ENCODE measurements at places on chromosomes 2 and 18.

- no peak for DNase-seq
Observed at GRCh38 chr18:12098374-12098773, 4.7 kb downstream of the ANKRD62 start.

DNA sequence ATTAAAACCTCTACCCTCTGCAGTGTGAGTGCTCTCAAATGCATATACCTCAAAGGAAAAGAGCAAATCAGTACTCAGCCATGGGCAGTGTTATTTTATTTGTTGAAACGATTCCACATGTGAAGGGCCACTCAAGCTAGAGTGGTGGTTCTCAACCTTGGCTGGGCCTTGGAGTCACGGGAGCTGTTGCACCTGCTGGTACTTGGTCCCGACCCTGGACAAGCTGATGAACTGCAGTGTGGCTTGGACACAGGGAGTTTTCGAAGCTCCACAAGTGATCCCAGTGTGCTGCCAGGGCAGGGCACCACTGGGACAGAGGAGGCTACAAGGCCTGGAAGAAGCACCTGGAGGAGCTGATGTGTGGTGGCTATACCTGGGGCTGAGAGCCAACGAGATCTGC lies 19.7 kb downstream of the GNLY start:
- peak; percentile 89 for DNase-seq

- no peak for DNase-seq
Observed at GRCh38 chr2:211157211-211157610, 600.8 kb downstream of the CPS1 start.

DNA sequence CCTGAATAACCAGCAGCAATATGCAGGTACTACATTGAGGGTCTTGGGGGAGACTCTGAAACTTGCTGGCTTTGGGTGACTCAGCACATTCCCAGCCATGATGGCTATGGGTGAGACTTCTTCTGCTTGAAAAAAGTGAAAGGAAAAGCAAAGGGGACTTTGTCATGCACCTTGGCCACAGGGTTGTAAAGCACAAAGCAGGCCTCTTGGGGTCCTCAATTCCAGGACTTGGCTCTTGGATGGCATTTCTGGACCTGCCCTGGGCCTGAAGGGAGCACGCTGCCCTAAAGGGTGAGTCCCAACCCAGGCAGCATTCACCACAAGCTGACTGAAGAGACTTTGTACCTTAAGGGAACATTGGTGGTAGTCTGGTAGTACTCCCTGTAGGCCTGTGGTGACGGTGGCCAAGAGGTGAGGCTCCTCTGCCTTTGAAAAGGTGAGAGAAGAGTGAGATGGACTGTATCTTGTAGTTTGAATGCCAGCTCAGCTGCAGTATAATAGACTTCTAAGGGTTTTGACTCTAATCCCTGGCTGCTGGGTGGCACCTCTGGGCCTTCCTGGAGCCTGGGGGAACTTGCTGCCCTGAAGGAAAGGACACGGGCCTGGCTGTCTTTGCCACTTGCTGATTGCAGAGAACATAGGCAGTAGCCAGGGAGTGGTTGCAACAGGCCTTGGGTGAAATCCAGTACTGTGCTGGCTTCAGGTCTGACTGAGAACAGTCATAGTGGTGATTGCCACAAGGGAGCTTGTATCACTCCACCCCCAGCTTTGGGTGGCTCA lies 36.5 kb upstream of the CYTIP start:
- no peak for DNase-seq

DNA sequence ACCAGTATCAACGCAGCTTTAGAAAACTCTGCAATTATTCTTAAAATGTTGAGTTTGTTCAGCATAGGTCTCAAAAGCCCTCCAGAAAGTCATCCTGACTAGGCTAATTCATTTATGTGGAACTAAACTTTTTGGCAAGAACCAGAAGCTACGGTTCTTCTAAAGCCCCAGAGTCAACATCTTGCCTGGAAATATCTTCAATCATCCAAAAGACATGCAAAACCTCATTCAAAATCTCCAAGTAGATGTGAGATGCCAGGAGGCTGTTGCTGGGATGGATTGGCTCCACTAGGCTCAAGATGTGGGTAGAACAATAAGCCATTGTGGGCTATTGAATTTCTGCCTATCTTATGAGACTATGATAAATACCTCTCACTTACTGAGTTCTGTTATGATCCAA lies 2.1 kb upstream of the SCG2 start:
- DNase-seq: no peak

DNA sequence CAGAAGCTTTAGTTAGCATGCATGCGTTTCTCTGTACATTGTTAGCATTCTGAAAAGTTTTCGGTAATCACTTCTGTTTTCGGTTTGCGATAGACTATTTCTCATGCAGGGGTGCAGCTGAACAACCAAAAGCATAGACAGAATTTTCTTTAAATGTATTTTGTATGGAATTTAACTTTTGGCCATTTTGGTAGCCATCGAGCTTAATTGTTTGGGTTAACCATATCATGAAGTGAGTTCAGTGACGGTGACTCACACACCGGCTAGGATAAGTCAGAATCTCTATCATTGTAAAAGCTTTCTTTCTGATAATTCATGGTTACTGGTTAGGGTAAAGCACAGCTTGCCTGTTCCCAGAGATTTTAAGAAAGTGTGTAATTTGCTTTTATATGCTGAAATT lies 107.2 kb downstream of the CD226 start:
- DNase-seq: no peak

- DNase-seq: no peak
Observed at GRCh38 chr2:231189571-231190495, 8.6 kb upstream of the ARMC9 start.

- DNase-seq: no peak
Observed at GRCh38 chr2:74548285-74548899, 5.3 kb downstream of the LOXL3 start.

- no peak for DNase-seq
Observed at GRCh38 chr2:145623136-145623535, 1103.2 kb upstream of the ZEB2 start.

DNA sequence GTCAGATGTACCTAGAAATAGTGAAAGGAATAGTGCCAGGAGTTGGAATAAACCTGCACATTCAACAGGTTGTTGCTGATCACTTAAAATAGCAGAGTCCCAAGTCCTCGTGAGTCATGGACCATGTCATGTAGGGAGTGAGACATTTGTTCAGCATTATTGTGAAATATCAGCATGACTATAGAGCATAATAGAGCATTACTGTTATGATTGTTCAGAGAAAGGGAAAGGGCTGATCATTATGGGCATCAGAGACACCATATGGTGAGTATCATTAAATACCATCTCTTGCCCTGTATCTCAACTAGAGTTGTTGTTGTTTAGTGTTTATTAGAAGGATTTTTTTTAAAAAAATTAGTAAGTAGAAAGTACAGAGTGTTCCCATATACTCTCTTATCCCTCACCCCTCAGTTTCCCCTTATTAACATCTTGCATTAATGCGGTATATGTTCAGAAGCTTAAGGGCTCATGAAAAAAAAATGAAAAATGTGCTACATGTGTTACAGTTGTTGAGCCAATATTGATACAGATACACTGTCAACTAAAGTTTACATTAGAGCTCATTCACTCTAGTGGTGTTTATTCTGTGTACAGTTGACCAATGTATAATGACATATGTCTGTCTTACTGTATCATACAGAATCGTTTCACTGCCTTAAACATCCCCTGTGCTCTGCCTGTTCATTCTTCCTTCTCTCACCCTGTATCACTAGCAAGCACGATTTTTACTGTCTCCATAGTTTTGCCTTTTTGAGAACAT lies 5.7 kb downstream of the ELAC1 start:
- no peak for DNase-seq

DNA sequence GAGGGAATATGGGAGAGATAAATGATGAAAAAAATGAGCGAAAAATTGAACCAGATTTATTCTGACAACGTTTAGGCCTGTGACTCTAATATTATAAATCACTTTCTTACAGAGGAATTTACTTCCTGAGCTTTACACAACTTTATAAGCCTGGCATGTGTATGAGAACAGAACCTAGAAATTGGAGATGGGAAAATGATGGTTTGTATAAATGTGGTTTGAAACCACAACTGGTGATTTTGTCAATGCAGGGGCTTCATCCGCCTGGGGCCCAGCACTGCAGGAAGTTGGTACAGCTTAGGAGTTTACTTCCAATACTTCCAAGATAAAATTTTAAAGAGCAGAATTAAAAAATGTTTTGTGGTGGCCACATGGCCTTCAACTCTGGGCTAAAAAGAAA lies 82.3 kb downstream of the VAPA start:
- no peak for DNase-seq

- DNase-seq: no peak
Observed at GRCh38 chr2:233259730-233260129, 8.3 kb downstream of the ATG16L1 start.

DNA sequence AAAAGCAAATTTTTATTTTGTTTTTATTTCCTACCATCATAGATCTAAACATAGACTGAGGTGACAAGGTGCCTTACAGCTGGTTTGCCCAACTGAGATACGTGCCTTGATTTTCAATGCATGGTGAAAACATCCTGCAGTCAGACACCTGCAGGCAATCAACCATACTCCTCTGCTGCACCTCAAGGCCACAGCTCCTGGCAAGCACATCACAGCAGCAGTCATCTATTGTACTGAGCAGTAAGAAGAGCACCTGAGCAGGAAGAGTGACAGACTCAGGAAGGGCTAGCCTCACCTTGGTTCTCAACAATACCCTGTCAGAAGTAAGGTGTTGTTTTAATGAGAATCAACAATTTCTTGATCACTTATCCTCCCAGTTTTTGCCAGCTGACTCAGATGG lies 1206.8 kb upstream of the NRXN1 start:
- DNase-seq: no peak

DNA sequence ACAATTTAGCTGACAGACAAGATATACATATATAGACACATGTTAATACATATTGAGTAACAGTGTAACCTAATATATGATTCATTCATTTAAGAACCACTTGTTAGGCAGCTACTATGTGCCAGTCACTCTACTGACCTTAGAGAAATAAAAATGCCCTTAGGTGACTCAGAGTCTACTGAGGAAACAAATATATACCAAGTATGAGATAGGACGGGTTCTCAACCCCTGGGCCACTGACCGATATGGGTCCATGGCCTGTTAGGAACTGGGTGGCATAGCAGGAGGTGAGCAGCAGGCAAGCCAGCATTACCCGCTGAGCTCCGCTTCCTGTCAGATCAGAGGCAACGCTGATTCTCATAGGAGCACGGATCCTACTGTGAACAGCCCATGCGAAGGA lies 14.8 kb downstream of the STRN start:
- no peak for DNase-seq

GRCh38 chr2:226691255-226691654 lies 108.4 kb downstream of the IRS1 start:
- DNase-seq: no peak

- DNase-seq: no peak
Observed at GRCh38 chr2:212360068-212360460, 178.5 kb downstream of the ERBB4 start.

DNA sequence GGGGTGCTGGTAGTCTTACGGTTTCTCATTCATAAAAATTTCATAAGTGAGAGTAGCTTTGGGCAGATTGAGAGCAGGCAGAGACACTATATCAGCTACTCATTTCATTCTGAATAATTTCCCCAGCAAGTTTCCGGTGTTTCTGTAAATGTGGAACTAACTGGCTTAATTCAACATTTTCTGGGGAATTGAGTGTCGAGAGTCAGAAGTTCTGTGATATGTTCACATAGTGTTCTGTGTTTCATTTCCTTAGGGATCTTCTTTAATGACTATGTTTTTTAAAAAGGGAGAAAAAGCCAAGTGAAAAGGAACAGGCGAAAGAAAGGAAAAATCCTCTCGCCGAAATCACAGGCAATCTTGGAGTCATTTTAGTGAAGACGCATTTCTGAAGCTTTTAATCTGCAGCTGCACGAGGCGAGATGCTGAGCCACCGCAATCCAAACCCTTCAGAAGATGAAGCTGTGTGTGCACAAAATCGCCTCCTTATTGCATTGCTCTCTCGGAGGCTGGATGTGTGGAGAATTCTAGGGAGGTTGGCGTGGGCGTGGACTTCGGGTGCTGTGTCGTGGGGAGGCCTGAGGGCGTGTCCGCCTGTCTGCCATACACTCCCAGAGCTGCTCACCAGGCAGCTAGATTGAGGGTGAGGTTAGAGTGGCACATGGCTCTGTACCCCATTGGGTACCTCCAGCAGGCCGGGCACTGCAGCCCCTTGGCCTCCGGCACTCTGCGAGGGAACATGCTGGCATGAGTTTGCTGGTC lies 38.4 kb upstream of the HDAC4 start:
- DNase-seq: no peak

GRCh38 chr18:58201268-58201667 lies 157.2 kb downstream of the NEDD4L start:
- no peak for DNase-seq

DNA sequence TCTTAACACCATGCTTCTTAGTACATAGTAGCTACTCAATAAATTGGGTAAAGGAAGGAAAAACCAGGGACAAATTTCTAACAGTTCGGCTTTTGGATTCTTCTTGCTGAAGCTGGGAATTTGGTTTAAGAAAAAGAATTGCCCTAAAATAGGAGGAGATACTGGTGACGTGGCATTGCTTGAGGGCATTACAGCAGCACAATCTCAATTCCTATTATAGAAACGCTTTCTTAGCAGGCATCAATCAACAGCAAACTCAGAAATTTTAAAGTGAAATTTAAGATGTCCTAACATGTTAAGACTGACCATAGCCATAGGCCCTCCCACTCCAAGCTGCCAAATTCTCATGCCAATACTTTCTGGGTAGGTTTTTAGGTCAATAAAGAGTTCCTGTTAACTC lies 169.5 kb downstream of the SRBD1 start:
- DNase-seq: no peak

GRCh38 chr2:96537066-96537733 lies 648 bp downstream of the ARID5A start:
- no peak for DNase-seq

- DNase-seq: no peak
Observed at GRCh38 chr18:62928326-62928725, 213.0 kb downstream of the PHLPP1 start.

DNA sequence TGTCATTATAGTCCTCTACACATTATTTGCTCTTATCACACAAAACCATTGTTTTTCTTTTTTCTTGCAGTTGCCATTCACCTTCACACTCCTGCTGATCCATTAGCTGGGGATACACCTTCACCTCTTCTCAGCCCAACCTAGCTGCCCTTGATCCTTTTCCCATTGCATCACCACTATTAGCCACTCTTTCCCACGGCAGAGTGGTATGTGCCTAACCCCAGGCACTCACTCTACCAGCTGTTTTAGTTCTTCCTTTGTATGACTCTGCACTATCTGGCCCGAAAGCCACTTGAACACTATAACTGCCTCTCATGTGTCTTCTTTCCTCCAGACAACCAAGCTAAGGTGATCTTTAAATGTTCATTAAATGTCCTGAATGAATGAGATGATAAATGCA lies 145.4 kb upstream of the PIK3C3 start:
- no peak for DNase-seq

- DNase-seq: no peak
Observed at GRCh38 chr2:158755310-158756087, 39.6 kb upstream of the DAPL1 start.

- no peak for DNase-seq
Observed at GRCh38 chr2:219087848-219088247, 27.1 kb upstream of the IHH start.

- no peak for DNase-seq
Observed at GRCh38 chr2:176997074-176997791, 215.4 kb upstream of the HNRNPA3 start.

GRCh38 chr2:208671284-208671683 lies 264.7 kb downstream of the PTH2R start:
- no peak for DNase-seq
